Right renal cortex interstitium (tissue), 3 donors: ENCODE measurements at places on chromosomes 2 and 18. TPM values are rescaled to one million over a fixed set of nuclear protein-coding genes. Genes with fewer than 3 reads are reported as not detected.

Gene MROH2A
- polyA plus RNA-seq = 0.22 TPM

Gene ABHD1
- polyA plus RNA-seq = 1.3 TPM

Gene NYAP2
- not detected for polyA plus RNA-seq

Gene GREB1
- 10.8 TPM for polyA plus RNA-seq

DNA sequence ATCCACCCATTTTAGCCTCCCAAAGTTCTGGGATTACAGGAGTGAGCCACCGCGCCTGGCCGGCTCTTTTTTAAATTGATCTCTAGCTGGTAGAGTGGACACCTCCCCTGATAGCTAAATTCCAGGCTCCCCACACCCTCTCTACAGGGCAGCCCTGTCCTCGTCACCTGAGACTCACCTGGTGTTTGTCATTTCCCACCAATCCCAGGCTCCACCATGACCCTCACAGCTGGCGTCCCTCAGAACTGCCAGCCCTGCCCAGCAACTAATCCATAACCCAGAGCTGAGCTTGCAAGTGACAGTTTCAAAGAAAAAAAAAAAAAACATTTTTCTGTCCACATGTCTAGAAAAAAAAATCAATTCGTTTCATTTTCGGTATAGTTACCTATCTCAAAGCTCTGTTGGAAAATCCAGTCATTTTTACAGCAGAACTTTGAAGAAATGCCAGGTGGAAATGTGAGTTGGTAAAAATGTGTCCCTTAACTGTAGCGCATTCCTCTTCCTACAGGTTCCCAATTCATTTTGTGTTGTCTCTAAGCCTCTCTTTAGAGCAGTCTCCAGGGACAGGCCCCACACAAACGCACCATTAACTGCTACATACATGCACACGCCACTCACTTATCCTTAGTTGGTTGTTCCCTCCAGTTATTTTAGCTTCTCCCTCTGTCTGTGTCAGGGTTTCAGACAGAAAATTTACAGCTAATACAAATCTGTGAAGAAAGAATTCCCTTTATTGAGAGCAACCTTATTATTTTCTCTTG, 294.7 kb downstream of the FBXO15 start:
- no peak for DNase-seq

- DNase-seq = no peak
These were observed 32.1 kb upstream of the SPATS2L start for GRCh38 chr2:200274116-200275075.

DNA sequence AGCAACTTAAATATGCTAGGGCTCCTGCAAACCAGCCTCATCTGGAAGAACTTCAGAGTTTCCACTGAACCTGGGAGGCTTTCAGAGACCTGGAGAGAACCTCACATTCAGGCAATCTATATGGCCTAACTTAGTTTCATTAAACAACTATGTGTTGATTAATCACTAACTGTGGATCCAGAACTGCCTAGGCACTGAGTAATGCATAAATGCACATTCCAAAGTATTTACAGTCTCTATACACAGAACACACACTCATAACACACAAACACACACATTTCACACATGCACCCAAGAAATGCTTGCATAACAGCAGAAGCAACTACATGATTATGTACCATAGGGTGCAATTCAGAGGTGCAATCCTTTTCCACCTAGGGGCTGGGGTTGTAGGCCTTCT, 552.8 kb downstream of the BCL11A start:
- no peak for DNase-seq
